ENCODE measurements at places on chromosomes 2 and 18.

DNA sequence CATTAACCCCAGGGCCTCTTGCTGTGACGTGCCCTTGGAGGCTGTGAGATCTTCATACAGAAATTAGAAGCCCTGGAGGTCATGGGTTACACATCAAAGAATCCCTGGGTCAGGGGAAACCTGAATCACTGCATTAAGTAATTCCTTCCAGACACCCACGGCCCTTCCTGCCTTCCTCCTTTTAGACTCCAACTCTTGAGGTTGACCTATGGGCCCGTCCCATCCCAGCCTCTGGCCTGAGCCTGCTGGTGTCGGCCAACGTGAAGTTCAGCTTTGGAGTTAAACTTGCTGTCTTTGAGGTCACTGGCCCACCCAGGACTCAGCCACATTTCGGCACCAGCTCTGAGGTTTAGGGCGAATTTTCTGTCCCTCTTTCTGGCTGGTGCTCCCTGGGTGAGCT is 198.3 kb downstream of the ACKR3 start:
- no peak for DNase-seq

- DNase-seq: no peak
These were observed 496.1 kb upstream of the RAB6C start for GRCh38 chr2:129483366-129483765.

DNA sequence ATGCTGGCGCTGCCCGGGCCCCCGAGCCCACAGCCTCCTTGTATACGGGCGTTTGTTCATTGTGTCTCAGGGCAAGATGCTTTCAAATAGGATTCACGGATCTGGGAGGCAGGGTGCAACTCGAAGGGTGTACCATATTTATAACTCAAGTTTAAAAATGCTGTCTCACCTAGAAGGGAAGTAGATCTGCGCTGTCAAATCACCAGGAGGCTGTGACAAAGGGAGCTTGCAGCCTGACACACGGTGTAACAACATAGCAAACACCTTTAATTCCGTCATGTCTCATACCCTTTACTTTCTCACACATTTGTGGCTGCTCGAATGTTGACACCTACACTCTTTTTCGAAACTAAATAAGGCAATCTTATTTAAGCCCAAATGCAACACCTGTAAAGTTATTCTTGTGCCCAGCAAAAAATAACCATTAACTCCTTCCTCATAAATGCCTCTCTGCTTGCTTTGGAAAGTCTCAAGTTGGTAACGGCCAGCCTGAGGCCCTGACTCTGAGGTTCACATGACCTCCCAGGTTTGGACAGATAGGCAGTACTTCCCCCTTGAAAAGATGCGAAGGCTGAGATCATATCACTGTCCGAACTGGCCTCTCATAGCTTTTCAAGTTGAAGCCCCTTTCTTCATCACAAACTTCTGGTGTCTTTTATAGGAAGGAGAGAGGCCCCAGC is 11.6 kb downstream of the ZEB2 start:
- no peak for DNase-seq

GRCh38 chr2:64565949-64566710 is 42.0 kb downstream of the AFTPH start:
- DNase-seq: no peak

- no peak for DNase-seq
These were observed 45.2 kb downstream of the FAM178B start for GRCh38 chr2:96940980-96941775.

GRCh38 chr2:39150890-39151497 is 30.1 kb upstream of the SOS1 start:
- DNase-seq: no peak

GRCh38 chr2:10303181-10303693 is 533 bp downstream of the HPCAL1 start:
- no peak for DNase-seq

DNA sequence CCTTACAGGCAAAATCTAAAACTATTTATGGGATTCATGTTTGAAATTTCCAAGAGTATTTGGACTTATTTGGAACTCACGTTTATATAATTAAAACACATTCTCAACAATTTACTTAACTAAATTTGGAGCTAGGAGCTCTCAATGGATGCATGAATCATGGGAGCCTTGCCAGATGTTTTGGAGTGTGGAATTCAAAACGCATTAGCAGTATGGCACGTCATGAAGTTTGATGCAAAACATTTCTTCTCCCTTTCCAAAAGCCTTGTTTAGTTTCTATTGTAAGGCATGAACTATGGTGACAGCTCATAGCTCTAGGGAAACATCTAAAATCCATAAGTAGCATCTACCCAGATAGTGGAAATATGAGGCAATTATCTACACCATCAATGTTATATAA is 701.6 kb downstream of the SATB2 start:
- DNase-seq: no peak

GRCh38 chr2:69204654-69205053 is 182.4 kb downstream of the GFPT1 start:
- no peak for DNase-seq

- no peak for DNase-seq
These were observed 18.7 kb upstream of the CCDC102B start for GRCh38 chr18:68779169-68779568.
